ENCODE measurements at places on chromosomes 12 and 14.

DNA sequence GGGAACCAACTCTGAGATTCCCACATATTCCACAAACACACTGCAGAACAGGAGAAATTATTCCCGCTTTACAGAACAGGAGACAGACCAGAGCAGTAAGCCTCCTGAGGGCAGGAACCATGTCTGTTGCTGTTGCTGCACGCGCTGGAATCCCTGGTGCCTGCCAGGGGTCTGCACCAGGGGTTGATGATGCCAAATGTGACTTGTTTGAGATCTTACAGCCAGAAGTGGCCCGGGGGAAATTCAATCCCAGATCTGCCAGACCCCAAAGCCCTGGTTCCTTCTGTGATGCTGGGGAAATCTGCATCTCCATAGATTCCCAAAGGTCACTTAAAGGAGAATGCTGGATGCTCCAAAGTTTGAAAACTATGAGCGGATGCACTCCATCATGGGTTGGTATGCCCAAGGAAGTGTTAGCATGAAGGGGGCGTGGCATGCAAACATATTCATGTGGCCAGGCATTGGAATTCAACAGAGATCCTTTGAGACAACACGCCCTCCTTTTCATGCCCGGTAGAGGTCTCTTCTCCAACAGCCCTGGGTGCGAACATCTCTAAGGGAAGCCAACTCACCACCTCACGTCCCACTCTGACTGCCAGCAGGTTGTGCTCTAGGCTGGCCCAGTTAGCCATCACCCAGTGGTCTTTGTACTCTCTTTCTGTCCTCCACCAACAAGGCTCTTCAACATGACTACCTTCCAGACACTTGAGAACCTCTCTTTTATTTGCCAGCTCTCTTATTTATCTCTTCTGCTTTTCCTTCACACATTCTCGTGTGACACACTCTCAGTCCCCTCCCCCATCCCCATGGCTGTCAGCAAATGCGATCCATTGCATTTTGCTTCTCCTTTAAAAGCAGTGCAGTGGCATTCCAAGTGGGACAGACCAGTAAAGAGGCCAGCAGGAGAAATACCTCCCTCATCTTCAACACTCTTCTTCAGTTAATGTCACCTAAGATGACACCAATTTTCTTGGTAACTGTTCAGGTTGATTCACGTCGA is 131.3 kb downstream of the ZFP36L1 start:
- no peak for DNase-seq

DNA sequence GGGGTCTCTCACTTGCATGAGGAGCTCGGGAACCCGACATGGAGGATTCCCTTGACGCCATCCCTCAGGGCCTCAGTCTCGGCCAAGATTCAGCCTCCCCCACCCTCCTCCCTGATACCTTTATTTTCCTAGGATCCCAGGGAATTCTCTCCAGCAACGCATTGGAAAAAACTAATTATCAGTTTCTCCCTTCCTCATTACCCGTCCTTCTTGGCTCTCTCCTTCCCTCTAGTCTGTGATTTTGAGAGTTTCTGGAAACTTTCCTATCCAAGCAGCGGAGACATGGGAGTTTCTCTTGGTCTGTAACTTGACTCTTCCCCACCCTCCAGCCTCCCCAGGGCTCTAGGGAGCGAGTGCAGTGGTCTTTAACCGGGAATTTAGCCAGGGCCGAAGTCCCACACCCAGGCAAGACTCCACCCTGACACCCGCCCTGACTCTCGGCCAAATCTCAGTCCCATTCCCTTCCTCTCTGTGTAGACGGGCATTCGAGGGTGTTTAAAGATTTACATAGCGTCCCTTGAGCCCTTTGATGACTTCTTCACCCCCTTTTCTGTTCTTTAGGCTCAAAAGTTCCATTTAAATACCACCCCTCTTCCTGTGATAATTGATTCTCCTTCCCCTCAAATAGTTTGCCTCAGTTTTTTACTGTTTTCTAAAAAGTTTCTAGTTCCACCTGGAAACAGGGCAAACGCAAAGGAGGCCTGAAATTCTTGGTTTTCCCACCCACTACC is 6.7 kb downstream of the HOXC5 start:
- DNase-seq, result no peak

DNA sequence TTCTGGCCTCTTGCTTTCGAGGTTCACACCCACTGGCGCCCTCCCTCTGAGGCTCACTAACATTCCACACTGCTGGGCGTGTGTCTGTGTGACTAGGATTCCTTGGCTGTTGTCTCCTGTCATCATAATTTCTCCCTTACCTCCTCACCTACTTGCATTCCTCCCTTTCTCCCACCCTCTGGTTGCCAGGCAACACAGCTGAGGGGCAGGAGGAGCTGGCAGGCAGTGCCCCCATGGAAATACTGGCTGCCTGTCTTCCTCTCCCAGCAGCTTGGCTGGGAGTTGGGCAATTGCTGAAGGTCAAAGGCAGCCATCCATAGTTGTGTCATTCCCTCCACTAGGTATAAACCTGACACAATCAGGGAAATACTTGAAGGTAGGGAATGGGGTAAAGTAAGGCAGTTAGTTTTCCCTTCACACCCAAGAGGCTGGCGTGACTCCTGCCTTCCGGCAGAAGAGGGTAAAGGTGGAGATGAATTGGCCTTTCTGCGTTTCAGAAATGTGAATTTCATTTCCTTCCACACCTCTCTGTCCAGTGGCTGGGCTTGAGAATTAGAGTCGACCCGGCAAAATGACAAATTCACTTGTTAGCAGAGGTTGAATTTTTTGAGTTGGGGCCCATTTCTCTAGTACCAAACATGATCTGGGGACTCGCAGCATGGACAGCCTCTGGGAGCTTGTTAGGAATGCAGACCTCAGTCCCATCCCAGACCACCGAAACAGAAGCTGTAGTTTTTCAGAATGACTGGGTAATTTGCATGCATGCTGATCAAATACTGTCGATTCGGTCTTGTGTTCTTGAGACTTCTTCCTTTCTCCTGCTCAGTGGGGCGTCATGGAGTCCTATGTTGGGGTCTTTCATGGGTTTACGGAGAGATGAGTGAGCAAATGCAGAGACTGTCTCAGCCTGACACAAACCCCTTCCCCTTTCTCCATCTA is 24.3 kb upstream of the EMP1 start:
- DNase-seq, result peak; percentile 55

GRCh38 chr12:70617450-70617849 is 19.8 kb downstream of the PTPRB start:
- no peak for DNase-seq

DNA sequence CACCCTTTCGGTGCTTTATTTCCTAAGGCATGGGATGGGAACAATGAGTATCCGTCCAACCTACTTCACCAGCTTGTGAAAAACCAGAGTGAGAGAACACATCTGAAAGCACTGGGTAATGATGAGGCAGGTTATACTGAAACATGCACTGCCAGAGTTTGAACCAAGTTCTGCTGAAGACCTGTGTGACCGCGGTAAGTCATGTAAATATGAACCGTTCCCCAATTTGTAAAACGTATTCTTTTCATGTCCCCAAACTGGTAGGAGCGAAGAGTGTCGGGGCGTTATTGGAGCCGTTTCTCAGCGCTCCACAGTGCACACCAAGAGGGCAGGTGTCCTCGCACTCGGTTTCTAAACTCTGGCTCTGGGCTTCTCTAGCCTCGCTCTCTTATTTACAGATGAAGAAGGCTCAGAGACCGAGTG is 788 bp upstream of the NGDN start:
- DNase-seq, result no peak

Measured in iris pigment epithelial cell (primary cell).